ENCODE measurements at places on chromosomes 2 and 18.

DNA sequence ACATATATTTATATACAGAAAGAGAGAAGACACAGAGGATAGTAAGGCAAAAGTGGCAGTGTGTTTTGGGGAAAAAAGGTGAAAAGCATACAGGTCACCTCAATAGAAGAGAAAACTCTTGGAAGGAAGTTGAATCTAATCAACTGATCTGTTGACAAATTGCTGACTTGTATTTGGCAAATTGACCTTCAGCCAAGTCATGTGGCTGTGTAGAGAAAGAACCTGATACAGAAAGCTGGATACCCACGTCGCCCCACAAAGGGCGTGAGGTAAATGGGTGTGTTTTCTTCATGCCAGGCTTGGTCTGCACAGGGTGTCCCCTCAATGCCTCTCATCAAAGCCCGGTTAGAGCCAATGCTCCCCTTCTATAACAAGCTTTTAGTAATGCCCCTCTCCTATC, 230.0 kb upstream of the KLHL29 start:
- DNase-seq = no peak

- DNase-seq = no peak
Measured at GRCh38 chr2:206548383-206548782, 93.9 kb upstream of the FAM237A start.

GRCh38 chr2:95347681-95348608, 50.8 kb downstream of the KCNIP3 start:
- DNase-seq = no peak

DNA sequence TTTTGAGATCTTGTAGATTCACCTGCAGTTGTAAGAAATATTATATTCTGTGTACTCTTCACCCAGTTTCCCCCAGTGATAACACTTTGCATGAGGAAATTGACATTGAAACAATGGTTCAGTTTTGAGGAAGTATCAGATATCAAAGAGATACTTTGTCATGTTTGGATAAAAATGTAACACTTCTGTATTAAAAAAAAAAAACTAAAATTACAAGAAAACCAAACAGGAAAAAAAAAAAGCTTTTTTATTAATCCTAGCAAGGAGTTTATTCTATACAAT, 204.0 kb downstream of the ARL4C start:
- no peak for DNase-seq

GRCh38 chr18:33440060-33441043, at the start of gene CCDC178:
Gene CCDC178, minus strand, starts transcription at chr18:33440721. Its CDS starts 28,633 bp downstream, at chr18:33412088.
- no peak for DNase-seq

- no peak for DNase-seq
Measured at GRCh38 chr2:71506222-71507153, 53.1 kb downstream of the DYSF start.

- no peak for DNase-seq
Measured at GRCh38 chr2:25184254-25184653, 15.9 kb upstream of the POMC start.

- DNase-seq = no peak
Measured at GRCh38 chr2:60365556-60365955, 187.9 kb downstream of the BCL11A start.

GRCh38 chr2:189369566-189369965, 71.7 kb upstream of the WDR75 start:
- no peak for DNase-seq

GRCh38 chr2:29847886-29848285, 73.5 kb downstream of the ALK start:
- no peak for DNase-seq

DNA sequence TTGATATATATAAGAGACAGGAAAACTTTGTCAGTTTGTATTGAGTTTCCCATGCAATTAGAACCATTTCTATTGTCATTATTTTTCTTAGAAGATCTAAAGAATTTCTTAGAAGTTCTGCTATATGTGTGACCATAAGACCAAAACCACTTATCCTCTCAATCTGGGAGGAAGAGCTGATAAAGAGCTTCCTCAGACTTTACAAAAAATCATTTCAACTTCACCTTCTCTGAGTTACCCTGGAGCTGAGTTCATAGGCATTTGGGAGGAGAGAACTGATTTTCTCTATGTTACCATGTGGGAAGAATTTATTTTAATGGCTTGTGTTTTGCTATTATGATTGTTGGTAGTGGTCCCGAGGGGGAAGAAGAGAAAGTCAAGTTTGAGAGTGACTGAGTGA, 329.3 kb downstream of the GPD2 start:
- no peak for DNase-seq

DNA sequence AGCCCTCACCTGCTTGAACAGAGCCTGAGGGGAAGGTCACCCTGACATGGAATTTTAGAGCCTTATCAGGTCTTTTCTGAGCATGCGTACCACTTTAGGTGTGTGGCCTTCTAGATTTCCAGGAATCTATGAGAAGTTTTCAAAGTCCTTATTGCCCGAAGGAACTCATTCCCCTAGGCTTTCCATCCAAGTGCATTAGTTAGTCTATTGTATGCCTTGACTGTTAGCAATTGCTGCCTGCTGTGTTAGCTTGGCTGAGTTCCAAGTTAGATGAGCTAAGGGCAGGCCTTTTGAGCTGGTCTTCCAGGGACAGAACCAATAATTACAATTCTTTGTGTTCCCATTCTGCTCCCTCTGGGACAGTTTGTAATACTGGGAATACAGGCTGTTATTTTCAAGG, 30.8 kb upstream of the PUM2 start:
- no peak for DNase-seq

DNA sequence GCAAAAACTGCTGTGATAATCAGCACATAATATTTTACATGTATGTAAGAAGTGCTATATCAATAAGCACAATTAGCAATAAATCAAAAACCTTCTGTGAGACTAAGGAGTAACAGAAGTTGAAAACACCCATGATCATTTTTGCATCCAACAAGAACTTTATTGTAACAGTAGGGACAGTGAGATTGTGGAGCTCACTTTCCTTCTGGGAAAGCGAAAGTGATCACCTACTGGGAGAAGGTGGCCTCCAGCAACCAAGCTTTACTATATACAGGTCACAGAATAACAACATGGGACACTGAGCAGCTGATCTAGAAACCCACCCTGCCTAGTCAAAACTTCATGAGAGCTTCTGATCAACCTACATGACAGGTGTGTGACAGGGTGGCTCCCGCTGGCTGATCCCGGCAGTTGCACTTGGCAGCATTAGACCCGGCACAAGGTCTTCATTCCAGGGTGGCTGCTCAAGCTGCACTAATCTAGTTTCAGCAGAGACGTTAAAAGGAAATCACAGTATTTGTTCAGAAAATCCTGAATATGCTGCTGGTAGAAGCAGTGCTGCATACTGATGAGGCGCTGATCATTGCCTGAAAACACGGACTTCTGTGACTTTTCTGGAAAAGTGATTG, 63.5 kb upstream of the ARL5A start:
- no peak for DNase-seq

- DNase-seq = no peak
Measured at GRCh38 chr2:235032466-235032865, 80.6 kb downstream of the SH3BP4 start.

GRCh38 chr18:36650906-36651305, 177.9 kb downstream of the TPGS2 start:
- no peak for DNase-seq

- DNase-seq = no peak
Measured at GRCh38 chr2:152864601-152865149, 146.3 kb downstream of the ARL6IP6 start.

DNA sequence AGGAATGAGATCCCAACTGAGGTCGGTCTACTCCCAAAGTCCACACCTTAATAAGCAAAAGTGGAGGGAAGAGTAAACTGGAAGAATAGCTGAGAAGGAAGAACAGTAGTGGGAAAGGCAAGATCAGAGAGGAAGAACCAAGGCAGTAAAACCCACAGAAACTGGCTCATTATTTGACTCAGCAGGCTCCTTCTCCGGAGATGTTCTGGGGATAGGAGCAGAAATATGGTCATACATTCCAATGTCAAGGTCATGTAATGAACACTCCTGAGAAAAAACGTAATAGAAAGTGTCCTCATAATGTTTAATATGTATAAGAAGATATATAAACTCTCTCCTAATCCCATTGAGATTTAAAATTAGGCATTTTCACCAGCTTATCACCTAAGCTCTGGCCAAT, 39.5 kb downstream of the STK39 start:
- DNase-seq = no peak

DNA sequence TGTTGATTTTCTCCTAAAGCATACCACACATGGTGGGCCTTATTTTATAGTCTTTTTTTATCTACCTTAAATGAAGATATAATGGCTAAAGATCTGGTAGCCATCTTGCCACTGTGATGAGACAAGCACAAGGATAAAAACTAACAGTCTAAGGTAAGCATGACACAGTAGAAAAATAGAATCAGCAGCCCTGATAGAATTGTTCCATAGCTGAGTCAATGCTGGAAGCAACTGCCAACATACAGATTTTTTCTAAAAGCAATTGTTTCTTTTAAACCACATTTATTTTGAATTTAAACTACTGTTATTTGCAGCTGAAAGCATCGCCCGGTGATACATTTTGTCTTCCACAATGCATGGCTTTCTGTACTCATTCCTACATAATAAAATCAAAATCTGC, 1091.5 kb upstream of the CHAC2 start:
- no peak for DNase-seq

GRCh38 chr2:60861736-60862135, 19.6 kb upstream of the REL start:
- no peak for DNase-seq

DNA sequence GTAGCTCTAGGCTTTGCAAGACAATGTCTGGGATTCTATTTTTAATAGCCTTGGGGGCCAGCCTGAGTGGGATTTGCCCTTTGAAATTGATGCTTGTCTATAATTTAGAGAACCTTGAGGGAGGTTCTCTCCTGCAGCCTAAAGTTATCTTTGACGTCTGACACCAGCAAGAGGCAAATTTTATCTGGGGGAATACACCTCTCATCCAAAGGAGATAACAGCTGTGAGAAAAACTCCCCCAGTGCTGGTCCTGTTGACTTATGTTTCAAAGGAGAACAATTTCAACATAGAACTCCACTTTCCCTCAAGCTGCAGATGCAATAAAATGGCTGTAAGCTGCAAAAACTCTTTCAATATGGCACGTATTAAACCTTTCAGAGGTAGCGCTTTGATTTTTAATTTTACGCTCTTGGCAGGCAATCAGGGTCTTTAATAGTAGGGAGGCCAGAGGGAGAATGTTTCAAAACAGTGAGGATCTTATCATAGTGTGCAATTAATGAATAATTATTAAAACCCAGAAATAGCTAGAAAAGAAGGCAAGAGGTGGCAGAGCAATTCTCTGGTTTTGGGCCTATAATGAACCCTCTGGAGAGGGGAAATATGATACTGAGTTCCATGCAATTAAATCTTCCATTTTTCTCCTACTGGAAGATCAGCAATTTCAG, 62.4 kb downstream of the LYPD1 start:
- no peak for DNase-seq

DNA sequence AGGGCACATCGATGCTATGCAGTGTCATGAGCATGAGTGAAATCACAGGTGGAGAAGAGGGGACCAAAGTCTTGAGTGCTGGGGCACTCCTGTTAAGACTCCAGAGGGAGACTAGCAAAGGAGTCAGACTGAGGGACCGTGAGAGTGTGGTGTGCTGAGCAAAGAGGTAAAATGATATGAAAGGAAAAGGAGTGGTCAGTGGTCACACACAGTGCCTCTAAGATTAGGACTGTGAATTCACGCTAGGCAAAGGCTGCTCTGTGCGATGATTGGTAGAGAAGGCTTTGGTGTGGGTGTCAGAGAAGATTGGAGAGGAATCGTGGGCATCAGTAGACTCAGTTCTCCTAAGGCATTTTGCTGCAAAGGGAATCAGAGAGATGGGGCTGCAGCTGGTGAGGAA, 12.8 kb downstream of the SOCS6 start:
- no peak for DNase-seq

DNA sequence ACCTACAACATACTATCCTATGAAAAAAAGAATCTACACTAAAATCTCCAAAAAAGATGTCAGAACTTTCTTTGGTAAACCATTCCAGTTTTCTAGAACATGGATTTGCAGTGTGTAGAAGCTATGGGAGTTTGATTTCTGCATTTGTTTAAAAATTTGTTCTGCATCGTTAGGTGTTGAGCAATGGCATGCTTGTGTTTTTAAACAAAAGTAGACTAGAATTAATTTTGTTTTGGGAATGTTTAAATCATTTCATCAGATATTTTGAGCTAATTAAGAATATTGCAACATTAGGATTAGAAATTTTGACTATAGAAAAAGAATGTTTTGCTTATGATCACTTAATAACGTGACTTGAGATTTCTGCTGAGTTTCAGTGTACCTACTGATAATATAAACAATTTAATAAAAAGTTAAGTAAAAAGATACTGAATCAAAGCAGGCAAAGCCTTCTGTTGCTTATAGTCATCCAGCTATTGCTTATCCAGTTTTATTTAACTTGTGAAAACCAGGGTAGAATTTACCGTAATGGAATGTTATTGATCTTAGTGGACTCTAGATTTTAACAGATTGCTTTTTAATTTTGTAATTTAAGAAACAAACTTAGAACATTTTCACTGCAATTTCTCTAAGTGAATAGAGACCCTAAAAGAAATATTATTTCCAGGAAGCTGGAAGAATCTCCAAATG, 7.2 kb upstream of the TMEM182 start:
- no peak for DNase-seq

DNA sequence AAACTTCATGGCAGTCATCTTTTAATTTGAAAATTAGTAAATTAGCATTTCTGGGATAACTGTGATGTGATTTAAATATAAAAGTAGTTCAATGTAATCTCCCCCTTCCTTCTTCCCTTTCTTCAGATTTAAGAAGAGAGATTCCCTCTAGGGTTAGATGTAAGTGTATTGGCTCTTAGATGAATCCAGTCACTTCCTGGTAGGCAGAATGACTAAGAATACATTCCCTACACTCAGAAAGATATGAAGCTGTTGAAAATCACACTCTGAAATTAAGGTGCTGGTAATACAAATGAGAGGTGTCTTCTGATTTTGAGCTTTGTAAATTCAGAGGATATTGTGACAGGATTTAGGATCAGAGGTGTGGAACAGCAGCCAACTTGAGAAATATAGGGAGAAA, 71.6 kb downstream of the TDRD15 start:
- no peak for DNase-seq

DNA sequence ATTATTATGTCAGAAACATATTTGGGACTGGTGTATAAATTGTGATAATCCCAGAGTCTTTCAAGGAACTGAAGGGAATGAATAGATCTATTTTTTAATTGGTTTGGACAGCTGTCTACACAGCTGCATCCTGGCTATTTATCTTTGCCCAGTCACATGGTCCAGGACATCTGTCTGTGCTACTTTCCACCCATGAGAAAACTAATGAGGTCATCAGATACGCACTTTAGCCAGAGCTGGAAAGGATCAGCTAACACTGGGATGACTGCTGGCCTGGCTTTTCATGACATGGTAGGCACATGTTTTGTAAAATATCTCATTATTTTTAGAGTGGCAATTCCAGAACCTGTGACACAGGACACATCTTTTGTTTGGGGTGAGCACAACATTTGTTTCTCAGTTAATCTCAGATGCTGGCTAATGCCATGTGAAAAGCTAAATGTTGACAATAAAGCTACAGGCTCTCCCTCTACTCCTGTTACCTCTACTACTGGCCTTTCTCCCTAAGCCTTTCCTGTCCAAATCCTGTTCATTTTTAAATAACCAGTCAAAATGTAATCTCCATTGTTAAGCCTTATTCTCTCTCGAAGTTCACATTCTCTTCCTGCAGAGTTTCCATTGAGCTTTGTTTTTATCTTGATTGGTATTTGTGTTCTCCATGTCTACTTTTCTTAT, 500.7 kb downstream of the RIT2 start:
- no peak for DNase-seq
